ENCODE measurements at places on chromosomes 5 and 9. TPM values are rescaled to one million over a fixed set of nuclear protein-coding genes. Genes with fewer than 3 reads are reported as not detected.

The FOXD4L5 gene
- 0.07 TPM for total RNA-seq

The HAVCR1 gene
- not detected for total RNA-seq

The STK32A gene
- 3.5 TPM for total RNA-seq

The SV2C gene
- total RNA-seq = not detected

The SYK gene
- total RNA-seq = not detected

The SOX30 gene
- total RNA-seq = not detected
